ENCODE measurements at places on chromosomes 4 and X. TPM values are rescaled to one million over a fixed set of nuclear protein-coding genes. Genes with fewer than 3 reads are reported as not detected.

Gene PRRG3
- 1.1 TPM for total RNA-seq

Gene ANKRD50
- total RNA-seq, result 22.5 TPM

Gene TMEM271
- total RNA-seq, result not detected

- no peak overlapping the region for H3K4me3 ChIP-seq
- no peak for DNase-seq
- no peaks in the 10 kb centered on the region for H3K4me1 ChIP-seq
- H3K27me3 ChIP-seq, result no peaks in the 10 kb centered on the region
These were observed 67.0 kb downstream of the SLC7A11 start for GRCh38 chr4:138174981-138175794.

Gene ASB9
- 6.0 TPM for total RNA-seq

DNA sequence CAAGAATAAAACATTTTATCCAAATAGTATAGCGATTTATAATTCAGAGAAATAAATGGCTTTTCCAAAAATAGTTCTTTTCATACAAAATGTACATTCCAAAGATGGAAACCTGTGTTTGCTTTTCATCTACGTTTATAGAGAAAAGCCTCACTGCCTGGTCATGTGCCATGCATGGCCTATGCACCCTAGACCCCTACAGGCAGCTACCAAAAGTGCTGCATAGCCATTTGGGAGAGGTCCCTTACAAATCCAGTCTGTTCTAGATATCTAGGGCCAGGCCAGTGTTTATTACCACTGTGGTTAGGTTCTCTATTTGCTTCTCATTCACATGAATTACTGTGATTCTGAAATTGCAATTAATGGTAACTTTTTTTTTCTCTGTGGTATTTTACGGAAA lies 17.2 kb downstream of the HMGB2 start:
- no peak overlapping the region for H3K27ac ChIP-seq
- H3K4me3 ChIP-seq, result no peak overlapping the region

DNA sequence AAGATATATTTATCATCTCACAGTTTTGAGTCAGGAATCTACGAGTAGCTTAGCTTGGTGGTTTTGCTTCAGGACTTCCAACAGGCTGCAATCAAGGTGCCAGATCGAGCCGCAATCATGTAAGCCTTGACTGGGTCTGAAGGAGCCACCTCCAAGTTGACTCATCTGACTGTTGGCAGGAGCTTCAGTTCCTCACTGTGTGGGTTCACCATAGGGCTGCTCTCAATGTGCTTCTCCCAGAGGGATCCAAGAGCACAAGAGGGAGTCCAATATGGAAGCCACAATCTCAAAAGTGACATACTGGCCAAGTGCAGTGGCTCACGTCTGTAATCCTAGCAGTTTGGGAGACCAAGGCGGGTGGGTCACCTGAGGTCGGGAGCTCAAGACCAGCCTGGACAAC lies 26.5 kb downstream of the DCHS2 start:
- no peaks in the 10 kb centered on the region for H3K27me3 ChIP-seq
- no peaks in the 10 kb centered on the region for H3K4me1 ChIP-seq
- no peak overlapping the region for H3K27ac ChIP-seq
- DNase-seq, result no peak
- H3K36me3 ChIP-seq, result no peaks in the 10 kb centered on the region
- no peak overlapping the region for H3K4me3 ChIP-seq

DNA sequence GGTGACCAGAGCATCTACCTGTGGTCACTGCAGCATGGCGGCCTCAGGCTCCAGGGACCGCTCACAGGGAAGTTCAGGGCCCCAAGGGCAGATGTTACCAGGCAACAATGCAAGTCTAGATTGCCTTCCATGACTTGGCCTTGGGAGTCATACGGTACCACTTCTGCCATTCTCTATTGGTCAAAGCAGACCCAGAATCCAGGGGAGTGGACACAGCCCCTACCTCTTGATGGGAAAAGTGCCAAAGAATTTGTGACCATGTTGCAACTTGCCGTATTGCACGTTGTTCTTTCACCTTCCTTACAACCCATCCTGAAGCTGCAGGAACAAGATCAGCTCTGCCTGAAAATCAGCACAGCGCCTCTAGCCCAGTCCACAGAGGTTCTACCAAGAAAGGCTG lies 111.1 kb downstream of the IRF2 start:
- H3K4me3 ChIP-seq, result no peak overlapping the region
- no peak overlapping the region for H3K27ac ChIP-seq
- H3K27me3 ChIP-seq, result no peaks in the 10 kb centered on the region
- no peak for DNase-seq
- no peaks in the 10 kb centered on the region for H3K36me3 ChIP-seq

GRCh38 chr4:150402871-150403272 lies 179.1 kb upstream of the MAB21L2 start:
- no peak overlapping the region for H3K4me3 ChIP-seq
- no peaks in the 10 kb centered on the region for H3K36me3 ChIP-seq
- H3K27ac ChIP-seq, result no peak overlapping the region
- H3K4me1 ChIP-seq, result peaks cover 6% of the 10 kb centered on the region
- H3K27me3 ChIP-seq, result no peaks in the 10 kb centered on the region
- peak; percentile 52 for DNase-seq

- H3K4me3 ChIP-seq, result no peak overlapping the region
- no peaks in the 10 kb centered on the region for H3K27me3 ChIP-seq
- no peak for DNase-seq
- H3K36me3 ChIP-seq, result no peaks in the 10 kb centered on the region
- H3K4me1 ChIP-seq, result no peaks in the 10 kb centered on the region
These were observed 29.8 kb upstream of the SLC7A3 start for GRCh38 chrX:70960730-70961129.

Gene CORIN
- 3.9 TPM for total RNA-seq

DNA sequence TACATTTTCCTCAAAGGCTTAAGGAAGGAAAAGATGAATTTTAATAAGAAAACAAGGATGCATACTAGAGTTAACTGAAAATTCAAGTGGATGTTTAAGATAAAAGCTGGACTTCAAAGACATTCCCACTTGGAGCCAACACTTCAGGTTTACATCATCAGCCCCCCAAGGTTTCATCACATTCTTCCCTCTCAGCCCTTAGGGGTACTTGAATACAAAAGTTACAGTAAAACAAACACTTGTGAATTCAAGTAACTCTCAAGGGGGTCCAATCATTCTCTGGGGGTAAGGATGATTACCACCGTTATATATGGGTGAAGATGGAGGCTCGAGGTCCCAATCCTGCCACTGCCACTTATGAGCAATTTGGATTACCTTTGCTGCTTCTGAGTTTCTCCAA lies 36.1 kb downstream of the STARD8 start:
- no peaks in the 10 kb centered on the region for H3K27me3 ChIP-seq
- no peak for DNase-seq
- peak overlapping the region; percentile 46 for H3K27ac ChIP-seq
- no peaks in the 10 kb centered on the region for H3K36me3 ChIP-seq

DNA sequence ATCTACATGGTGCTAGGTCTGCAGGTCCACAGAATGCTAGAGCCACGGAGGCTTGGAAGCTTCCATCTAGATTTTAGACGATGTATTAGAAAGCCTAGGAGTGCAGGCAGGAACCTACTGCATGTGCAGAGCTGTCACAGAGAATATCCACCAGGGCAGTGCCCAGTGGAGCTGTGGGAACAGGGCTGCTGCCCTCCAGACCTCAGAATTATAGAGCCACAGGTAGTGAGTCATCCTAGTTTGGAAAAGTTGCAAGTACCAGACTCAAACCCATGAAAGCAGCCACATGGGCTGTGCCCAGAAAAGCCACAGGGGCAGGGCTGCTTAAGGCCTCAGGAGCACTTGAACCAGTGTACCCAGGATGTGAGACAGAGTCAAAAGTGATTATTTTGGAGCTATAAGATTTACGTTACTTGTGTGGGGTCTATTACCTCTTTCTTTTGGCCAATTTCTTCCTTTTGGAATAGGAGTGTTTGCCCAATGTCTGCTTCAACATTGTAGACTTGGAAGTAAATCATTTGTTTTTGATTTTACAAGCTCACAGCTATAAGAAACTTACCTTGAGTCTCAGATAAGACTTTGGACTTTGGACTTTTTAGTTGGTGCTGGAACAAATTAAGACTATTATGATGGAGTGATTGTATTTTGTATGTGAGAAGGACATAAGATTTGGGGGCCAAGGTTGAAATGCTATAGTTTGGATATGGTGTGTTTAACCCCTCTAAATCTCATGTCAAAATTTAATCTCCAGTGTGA lies 143.5 kb upstream of the CHRDL1 start:
- H3K27ac ChIP-seq, result no peak overlapping the region
- no peak overlapping the region for H3K4me3 ChIP-seq
- no peaks in the 10 kb centered on the region for H3K27me3 ChIP-seq

Gene NLGN3
- 1.3 TPM for total RNA-seq

- H3K36me3 ChIP-seq, result no peaks in the 10 kb centered on the region
- DNase-seq, result no peak
- H3K27me3 ChIP-seq, result no peaks in the 10 kb centered on the region
- H3K4me3 ChIP-seq, result no peak overlapping the region
- no peaks in the 10 kb centered on the region for H3K4me1 ChIP-seq
These were observed 14.6 kb upstream of the DCAF8L2 start for GRCh38 chrX:27575565-27575964.

GRCh38 chrX:81259714-81260395 lies 58.0 kb downstream of the SH3BGRL start:
- H3K4me1 ChIP-seq, result peaks cover 21% of the 10 kb centered on the region
- DNase-seq, result no peak
- H3K27ac ChIP-seq, result peak overlapping the region; percentile 6
- H3K4me3 ChIP-seq, result no peak overlapping the region
- no peaks in the 10 kb centered on the region for H3K27me3 ChIP-seq

GRCh38 chr4:152480901-152481300 lies 55.0 kb downstream of the FBXW7 start:
- no peak for DNase-seq
- H3K27me3 ChIP-seq, result no peaks in the 10 kb centered on the region
- H3K4me3 ChIP-seq, result no peak overlapping the region
- H3K4me1 ChIP-seq, result peaks cover 31% of the 10 kb centered on the region

DNA sequence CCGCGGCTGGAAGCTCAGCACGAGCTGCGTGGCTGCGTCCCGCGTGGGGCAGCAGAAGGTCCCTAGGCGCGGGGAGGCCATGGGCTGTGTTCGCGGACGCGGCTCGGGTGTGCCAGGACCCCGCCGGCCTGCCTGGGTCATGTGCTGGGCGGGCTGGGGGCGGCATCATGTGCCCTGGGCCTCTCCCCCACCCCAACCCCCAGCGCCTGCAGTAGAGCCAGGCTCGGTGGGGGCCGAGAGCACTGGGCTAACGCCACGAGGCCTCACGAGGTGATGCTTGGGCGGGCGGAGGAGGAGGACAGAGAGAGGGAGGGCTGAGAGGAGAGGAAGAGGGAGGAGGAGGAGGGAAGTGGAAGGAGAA lies at the start of gene GPR143:
TSS of gene GPR143 (minus strand) at position 111 of the 361 bp plus-strand sequence. CDS start at position 81, 30 bp downstream.
- H3K27me3 ChIP-seq, result no peaks in the 10 kb centered on the region
- H3K4me1 ChIP-seq, result no peaks in the 10 kb centered on the region
- DNase-seq, result no peak

GRCh38 chrX:7062903-7063302 lies 84.6 kb upstream of the STS start:
- H3K4me3 ChIP-seq, result no peak overlapping the region
- DNase-seq, result no peak
- H3K27me3 ChIP-seq, result no peaks in the 10 kb centered on the region
- no peak overlapping the region for H3K27ac ChIP-seq
- no peaks in the 10 kb centered on the region for H3K36me3 ChIP-seq

Data from lower lobe of right lung (tissue), 2 donors.